NCI-H1092 treated with DMSO at 0.1 percent for 48 hours (cell line): ENCODE measurements at places on chromosomes 11 and 22.

DNA sequence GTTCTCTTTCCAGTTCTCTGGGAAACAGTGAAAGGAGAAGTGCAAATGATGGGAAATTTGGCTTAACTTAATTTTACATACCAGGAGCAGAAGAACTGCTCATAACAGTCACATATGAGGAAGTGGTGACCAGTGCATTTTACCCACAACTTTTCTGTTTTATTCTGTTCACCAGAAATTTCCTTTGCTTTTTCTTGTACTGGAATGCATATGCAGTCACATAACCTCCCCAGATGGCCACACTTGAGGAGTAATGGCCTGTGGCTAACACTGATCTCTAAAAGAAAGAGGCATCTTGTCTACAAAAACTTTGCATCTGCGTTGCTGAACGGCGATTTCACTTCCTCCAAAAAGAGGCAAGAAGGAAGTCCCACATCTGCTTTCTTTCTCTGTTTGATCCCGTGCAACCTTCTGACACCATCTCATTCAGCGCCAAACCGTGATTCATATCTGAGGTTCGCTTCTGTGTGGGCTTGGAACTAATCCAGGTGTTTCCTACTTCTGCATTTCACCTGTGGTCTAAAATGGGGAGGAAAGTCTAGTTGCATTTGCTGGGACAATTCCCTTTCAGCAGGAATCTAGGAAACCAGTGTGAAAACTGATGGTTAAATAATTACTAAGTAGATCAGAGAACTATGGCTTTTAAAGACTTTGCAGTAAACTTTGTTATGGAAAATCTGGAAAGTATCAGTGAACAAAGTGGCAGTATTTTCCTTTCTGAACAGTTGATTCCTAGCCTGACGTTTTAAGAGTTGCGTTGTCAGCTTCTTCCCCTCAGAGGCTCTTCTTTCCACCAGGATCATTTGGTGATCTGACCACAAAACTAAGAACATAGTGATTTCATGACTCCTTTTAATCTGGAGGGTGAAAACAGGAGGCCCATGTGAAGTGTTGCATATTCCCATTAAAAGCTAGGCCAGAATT lies 4.2 kb upstream of the MPEG1 start:
- no peak for DNase-seq

DNA sequence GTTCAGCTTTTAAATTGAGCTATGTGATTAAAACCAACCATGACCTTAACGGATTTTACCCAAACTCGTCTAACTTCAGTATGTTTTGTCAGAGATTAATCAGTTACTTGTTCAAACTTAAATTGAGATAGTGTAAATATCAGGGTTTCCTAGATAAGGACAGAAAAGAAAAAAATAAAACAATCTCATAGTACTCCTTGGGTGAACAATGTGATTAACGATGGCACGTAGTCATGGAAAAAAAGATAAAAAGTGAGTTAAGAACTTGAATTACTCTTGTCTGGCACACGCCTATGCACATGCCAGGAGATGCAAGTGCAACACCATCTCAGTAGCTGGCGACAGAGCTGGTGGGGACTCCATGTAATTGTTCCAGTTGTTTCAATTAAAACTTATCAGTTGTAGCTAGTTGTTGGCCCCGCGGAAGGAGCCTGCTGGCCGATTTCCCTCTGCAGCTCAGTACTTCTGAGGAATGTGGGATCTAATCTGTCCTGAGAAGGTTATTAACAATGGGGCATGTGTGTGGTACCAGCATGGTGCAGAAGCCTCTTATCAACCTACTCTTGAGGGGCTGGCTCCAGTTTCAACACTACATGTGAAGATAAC lies 3.0 kb downstream of the RASSF10 start:
- DNase-seq = no peak

GRCh38 chr11:76201672-76202412 lies 4.5 kb downstream of the WNT11 start:
- no peak for DNase-seq

- no peak for DNase-seq
These were observed 3.3 kb upstream of the FXYD2 start for GRCh38 chr11:117827521-117828511.

DNA sequence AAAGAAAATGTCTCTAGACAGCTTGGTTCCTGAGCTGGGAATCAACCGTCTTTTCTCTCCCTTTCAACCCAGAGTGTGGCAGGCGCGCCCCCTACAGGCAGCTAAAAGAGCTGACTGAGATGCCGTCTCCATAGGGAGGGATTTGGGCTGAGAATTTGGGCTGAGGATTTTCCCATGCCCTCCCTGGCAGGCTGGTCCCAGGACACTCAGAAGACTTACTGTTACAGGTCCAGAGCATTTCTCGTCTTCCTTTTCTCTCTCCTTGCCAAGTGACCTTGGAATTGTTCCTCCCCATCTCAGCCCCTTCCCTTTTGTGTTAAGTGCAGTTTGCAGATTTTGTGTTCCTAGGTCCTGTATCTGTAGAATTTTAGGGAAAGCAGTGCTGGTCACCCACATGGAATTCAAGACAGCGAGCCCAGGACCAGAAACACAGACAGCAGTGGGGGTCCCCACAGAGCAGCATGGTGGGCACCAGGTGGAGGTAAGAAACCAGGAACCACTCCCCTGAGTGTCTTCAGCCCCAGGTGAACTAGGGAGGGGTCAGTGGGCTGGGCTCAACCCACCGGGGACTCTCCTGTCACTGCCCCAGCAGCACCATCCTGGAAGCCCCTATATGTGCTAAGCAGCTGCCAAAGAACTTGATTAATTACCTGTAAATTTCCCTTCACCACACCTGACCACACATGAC lies 9.9 kb upstream of the IGLL5 start:
- peak; percentile 33 for DNase-seq

DNA sequence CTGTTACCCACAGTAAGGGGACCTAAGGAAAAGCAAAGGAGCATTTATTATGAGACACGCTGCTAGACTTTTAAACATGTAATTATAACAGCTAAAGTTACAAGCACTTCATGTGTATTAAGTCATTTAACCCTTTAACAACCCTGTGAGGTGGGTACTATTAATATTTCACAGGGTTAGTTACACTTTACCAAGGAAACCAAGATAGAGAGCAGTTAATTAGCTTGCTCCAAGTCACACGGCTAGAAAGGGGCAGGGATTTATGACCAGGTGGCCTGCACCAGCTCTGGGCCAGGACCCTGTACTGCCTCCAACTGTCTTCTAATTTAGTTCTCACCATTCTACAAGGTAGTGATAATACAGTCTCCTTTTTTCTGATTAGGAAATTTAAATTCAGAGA lies 74.9 kb downstream of the RPL27A start:
- DNase-seq = no peak

- DNase-seq = no peak
These were observed 44.9 kb downstream of the CSTPP1 start for GRCh38 chr11:46981436-46981835.

DNA sequence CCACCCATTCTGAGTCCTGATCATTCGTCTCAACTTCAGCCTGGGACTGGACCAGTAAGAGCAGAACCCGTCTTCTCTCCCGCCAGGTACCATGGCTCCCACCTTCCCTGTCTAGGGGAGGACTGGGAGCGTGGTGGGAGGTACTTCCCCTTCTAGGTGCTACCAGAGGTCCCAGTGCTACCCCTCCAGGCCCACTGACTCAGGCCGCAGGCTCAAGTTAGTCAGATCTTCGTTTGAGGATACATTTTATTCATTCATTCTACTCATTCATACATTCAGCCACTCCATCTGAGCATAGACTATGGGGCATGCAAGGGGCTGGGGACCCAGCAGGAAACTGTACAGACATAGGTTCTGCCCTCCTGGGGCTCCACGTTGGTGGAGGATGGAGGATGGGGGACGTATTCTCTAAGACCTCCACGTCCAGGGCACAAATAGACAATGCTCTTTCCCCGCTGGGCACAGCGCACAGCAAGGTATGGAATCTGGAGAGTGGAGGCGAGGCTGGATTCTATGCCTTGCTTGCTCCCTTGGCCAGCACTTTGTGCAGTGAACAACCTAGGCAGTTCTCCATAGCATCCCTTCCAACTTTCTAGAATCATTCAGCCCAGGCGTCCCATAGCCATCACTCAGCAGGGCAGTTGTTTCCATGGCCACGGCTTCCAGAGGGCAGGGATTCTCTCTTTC lies 1.0 kb upstream of the RAB3IL1 start:
- no peak for DNase-seq

DNA sequence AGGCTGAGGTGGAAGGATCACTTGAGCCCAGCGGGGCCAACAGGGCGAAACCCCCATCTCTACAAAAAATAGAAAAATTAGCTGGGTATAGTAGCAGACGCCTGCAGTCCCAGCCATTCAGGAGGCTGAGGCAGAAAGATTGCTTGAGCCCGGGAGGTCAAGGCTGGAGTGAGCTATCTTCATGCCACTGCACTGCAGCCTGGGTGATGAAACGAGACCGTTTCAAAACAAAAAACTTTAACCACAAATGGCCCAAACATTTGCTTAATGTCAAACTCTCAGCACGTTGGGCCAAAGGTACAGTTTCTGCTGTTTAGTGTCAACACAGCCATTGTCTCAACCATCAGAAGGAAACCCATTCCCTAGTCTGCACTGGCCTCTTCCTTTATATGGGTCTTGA lies 69.2 kb upstream of the TTC12 start:
- no peak for DNase-seq

GRCh38 chr11:11992257-11993212 lies 15.9 kb downstream of the DKK3 start:
- no peak for DNase-seq

GRCh38 chr11:93689240-93689639 lies 27.8 kb downstream of the CEP295 start:
- no peak for DNase-seq

DNA sequence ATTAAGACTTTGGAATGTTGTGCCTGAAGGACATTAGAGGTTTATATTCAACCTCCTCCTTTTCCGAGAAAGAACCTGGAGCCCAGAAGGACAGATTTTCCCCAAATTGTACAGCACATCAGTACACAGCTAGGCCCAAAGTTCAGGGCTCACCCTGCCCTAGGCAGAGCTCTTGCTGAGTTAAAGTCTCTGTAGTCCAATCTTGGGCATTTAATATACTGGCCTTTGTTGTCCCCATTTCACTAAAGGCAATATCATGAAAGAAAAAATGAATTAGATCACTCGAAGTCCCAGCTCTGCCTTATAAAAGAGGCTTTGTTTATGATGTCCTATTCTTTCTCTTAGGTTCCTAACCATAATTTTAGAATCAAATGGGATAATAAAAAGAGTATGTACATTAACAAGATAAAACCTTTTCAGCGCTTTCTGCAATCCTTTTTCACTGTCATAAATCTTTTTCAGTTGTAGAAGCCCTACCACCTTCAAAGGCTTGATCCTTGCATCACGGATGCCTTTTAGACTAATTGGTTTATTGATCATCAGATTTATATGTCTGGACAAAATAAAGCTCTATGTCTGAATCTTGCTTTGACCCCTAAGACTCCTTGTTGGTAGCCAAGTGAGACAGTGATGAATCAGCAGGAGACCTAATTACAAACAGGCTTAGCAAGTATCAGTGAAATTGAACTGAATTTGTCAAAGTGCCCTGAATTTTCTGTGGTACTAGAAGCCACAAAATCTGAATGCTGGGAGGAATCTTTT lies 39.8 kb downstream of the RELT start:
- no peak for DNase-seq

- no peak for DNase-seq
These were observed 1775.4 kb downstream of the LRRC4C start for GRCh38 chr11:39683951-39684554.

GRCh38 chr11:130085671-130086290 lies 16.1 kb downstream of the APLP2 start:
- no peak for DNase-seq

DNA sequence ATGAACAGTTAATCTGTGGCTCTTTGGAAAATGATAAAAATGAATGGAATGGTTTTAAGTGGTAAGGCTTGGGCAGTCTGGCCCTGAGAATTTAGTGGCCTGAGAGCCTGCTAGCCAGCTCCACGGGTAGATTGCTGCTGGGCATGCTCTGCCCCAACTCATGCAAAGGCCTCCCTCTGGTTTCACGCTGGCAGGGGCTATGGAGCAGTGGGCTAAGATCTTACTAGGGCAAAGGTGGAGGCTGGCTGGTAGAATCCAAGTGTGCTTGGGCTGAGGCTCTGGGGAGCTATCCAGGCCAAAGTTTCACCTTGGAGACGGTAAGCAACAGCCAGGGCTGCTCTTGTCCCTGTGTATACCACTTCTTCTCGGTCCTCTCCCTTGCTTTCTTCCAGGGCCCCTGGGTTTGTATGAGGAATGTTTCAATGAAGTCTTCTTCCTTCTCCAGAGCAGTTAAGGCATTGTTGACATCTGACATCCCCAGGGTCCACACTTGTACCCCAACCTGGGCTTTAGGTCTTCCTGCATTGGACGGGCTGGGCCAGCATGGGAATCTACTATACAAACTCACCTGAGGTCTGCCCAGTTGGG lies 27.4 kb downstream of the UBE2L3 start:
- DNase-seq = no peak

DNA sequence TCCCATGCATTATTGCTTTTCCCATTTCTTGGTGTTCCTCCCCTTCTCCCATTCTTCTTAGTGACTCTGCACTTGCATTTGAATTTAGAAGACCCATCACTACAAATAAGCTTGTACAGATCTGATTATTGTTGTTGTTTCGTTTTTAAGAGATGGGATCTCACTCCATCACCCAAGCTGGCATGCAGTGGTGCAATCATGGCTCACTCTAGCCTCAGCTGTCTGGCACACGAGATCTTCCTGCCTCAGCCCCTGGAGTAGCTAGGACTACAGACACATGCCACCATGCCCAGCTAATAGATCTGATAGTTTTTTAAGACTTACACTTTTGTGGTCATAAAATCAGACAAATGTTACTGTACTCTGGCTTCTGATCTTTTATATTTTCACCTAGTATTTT lies 252.1 kb downstream of the DDX10 start:
- no peak for DNase-seq

- DNase-seq = no peak
These were observed 2.2 kb upstream of the MRGPRG start for GRCh38 chr11:3220521-3221407.

GRCh38 chr22:30010789-30011405 lies 69.4 kb upstream of the HORMAD2 start:
- DNase-seq = no peak

- no peak for DNase-seq
These were observed 85.2 kb upstream of the ARHGAP32 start for GRCh38 chr11:129277198-129277843.

- DNase-seq = peak; percentile 89
These were observed 13.8 kb downstream of the PHLDB1 start for GRCh38 chr11:118621071-118621783.

DNA sequence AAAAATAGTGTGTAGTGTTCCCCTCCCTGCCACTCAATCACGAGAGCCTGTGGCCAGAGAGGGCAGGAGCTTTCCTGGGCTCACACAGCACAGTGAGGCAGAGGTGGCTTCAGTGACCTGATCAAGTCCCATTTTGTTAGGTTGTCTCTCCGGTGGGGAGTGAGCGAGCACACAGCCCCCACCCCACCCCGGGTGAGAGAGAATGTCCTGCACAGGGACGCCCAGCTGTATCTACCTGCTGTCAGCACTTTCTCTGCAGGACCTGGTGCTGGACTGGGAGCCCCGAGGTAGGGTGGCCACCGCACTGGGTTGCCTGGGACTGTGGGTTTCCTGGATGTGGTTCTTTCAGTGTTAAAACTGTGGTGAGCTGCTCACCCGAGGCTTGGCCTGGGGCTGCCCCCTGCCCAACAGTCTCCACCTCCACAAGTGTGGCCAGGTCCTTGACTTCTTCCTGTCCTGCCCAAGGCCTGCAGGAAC lies 6.1 kb downstream of the CAPN5 start:
- no peak for DNase-seq
